Ascending aorta (tissue), 2 donors: ENCODE measurements at places on chromosomes 1 and 21.

DNA sequence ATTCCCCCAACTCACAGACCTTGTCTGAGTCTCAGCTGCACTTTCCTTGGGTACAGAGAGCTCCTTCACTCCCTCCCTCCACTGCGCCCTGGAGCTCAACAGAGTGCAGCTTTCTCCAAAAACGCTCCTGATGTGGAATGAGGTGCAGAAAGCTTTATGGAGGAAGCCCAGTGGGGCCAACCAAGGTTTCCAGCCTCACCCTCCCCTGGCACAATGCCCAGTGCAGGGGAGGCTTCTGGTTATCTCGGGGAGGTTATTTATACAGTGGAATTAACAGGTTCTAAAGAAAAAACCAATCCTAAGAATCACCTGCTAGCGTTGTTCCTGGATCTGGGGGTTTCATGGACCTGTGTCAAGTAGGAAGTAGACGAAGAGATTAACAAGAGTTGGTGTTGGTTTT lies at the start of gene ITLN1:
TSS of gene ITLN1 (minus strand) at position 139 of the 400 bp plus-strand sequence. CDS start 303 bp downstream, outside the sequence.
- no peaks in the 10 kb centered on the region for H3K27me3 ChIP-seq
- H3K4me1 ChIP-seq, result no peaks in the 10 kb centered on the region
- DNase-seq, result no peak
- no peak within 1 kb of the TSS for H3K4me3 ChIP-seq
- H3K36me3 ChIP-seq, result no peaks in the 10 kb centered on the region

GRCh38 chr1:16042096-16042495 lies 1.5 kb upstream of the CLCNKB start:
- no peak for DNase-seq
- no peaks in the 10 kb centered on the region for H3K36me3 ChIP-seq

DNA sequence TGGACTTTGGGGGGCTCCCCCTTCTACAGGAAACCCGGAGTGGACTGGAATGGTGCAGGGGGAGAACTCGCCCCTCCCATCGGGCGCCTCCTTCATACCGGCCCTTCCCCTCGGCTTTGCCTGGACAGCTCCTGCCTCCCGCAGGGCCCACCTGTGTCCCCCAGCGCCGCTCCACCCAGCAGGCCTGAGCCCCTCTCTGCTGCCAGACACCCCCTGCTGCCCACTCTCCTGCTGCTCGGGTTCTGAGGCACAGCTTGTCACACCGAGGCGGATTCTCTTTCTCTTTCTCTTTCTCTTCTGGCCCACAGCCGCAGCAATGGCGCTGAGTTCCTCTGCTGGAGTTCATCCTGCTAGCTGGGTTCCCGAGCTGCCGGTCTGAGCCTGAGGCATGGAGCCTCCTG lies at the start of gene TNFRSF14:
TSS of gene TNFRSF14 (plus strand) at position 95 of the 401 bp plus-strand sequence. CDS start at position 389, 294 bp downstream.
- H3K27me3 ChIP-seq, result no peaks in the 10 kb centered on the region
- H3K27ac ChIP-seq, result peak within 1 kb of the TSS; percentile 69
- peak within 1 kb of the TSS; percentile 71 for H3K4me3 ChIP-seq
- no peak for DNase-seq
- no peaks in the 10 kb centered on the region for H3K4me1 ChIP-seq

DNA sequence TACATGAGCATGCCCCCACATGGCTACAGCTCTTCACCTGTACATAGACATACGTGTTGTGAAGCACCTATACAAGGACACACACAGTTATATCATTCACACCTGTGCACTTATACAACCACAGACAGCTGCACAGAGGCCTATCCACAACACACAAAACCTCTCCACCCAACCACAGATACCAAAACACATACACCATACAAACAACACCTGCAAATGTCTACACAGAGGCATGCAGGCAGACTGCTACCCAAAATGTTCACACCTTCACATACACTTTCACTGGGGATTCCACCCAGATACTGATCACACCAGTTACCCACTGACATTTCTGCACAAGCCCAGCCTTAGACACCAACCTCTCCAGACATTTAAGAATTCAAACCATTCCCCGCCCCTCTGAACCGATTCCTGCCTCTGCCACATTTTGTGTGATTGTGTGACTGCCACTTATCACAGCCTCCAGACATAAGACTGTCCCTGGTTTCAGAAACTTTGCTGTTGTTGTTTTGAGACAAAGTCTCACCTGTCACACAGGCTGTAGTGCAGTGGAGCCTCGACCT lies 2.0 kb downstream of the C1orf232 start:
- no peaks in the 10 kb centered on the region for H3K27me3 ChIP-seq
- no peak for DNase-seq
- H3K4me3 ChIP-seq, result no peak overlapping the region
- H3K36me3 ChIP-seq, result no peaks in the 10 kb centered on the region
- no peak overlapping the region for H3K27ac ChIP-seq
- H3K4me1 ChIP-seq, result peaks cover 9% of the 10 kb centered on the region

GRCh38 chr1:40454873-40455272 lies 4.6 kb downstream of the ZFP69B start:
- no peaks in the 10 kb centered on the region for H3K27me3 ChIP-seq
- no peak overlapping the region for H3K27ac ChIP-seq
- no peak overlapping the region for H3K4me3 ChIP-seq
- H3K36me3 ChIP-seq, result peaks cover 35% of the 10 kb centered on the region
- no peak for DNase-seq

GRCh38 chr1:44723496-44724295 lies 7.3 kb downstream of the RNU5D-1 start:
- no peaks in the 10 kb centered on the region for H3K4me1 ChIP-seq
- no peak overlapping the region for H3K27ac ChIP-seq
- no peaks in the 10 kb centered on the region for H3K36me3 ChIP-seq
- no peaks in the 10 kb centered on the region for H3K27me3 ChIP-seq
- H3K4me3 ChIP-seq, result no peak overlapping the region

DNA sequence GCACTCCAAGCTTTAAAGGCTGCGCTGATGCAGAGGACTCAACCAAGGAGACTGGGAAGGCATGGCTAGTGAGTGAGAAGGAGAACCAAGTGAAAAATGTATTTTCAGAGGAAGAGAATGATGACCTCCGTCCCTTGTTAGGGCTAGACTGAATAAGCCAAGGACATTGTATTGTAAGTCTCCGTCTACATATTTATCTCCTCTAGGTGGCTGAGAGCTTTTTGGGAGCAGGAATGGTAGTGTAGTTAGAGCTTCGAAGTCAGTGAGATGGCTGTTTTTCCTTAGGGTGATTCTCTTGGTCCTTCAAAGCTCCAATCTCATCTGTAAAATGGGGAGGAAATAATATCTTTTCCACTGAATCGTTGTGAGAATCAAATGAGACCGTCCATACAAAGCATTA lies 37.6 kb downstream of the ZBTB40 start:
- no peak overlapping the region for H3K4me3 ChIP-seq
- no peak for DNase-seq
- H3K36me3 ChIP-seq, result peaks cover 14% of the 10 kb centered on the region
- H3K27me3 ChIP-seq, result no peaks in the 10 kb centered on the region

DNA sequence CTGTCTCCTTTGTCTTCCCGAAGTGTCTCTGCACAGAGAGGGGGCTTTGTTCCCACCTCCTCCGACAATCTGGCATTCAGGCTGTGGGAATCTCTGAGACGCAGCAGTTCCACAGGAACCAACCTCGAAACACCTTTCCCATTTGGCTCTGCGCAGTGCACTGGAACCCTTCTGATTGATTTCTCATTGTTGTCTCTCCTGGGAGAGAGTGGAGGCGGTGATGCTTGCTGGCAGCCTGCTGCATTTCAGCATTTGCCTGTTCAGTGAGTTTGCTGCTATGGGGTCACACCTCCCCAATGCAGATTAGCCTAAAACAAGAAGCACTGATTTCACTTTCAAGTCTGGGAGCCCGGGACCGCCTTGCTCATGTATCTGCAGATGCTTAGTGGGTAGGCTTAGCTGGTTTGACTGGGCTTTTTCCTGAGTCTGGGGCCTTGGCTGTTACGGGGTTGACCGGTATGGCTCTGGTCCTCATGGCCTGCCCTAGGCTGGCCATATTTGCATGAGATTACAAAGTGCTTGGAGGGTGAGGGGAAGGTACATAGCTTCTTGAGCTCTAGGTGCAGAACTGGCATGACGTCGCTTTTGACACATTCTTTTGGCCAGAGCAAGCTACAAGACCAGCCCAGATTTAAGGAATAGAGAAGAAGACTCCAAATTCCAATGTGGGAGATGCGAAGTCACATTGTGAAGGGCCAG lies 695.3 kb downstream of the PTPRU start:
- H3K36me3 ChIP-seq, result no peaks in the 10 kb centered on the region
- DNase-seq, result no peak
- no peak overlapping the region for H3K27ac ChIP-seq
